ENCODE measurements at places on chromosomes 2 and 18.

DNA sequence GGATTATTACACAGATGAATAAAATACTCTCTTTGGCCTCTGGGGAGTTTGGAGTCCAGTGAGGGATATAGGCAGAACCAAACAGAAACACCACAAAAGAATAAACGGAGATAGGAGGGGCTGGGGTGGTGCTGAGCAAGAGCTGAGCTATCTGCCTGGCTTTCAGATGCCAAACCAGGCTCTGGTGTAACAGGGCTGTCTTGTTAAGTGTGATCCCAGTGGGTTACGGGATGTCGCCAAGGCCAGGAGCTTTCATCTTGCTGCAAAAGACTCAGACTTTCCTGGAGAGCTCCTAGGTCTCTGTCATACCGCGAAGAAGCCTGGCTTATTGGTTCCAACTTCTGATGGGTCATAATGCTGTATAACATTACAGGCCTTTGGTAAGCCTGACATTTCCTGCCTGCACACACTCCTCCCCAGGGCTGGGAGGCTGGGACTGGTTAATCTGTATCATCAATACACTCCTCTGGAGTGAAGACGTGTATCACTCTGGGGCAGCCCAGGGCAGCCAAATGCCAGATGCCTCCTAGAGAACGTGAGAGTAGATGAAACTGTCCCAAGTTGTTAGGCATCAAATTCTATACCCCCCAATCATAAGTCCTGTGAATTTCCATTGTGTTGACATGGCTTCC lies 60.5 kb downstream of the STPG4 start:
- DNase-seq, result no peak

- DNase-seq, result no peak
These were observed 35.0 kb upstream of the AGAP1 start for GRCh38 chr2:235458839-235459273.

DNA sequence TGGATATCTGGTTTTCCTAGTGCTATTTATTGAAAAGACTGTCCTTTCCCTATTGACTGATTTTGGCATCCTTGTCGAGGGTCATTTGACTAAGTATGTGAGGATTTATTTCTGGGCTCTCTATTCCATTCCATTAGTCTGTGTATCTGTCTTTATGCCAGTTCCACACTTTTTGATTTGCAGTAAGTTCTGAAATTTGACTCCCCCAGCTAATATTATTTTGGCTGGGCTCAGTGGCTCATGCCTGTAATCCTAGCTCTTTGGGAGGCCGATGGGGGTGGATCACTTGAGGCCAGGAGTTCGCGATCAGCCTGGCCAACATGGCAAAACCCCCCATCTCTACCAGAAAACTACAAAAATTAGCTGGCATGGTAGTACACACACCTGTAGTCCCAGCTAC lies 46.8 kb upstream of the GAREM2 start:
- DNase-seq, result no peak

DNA sequence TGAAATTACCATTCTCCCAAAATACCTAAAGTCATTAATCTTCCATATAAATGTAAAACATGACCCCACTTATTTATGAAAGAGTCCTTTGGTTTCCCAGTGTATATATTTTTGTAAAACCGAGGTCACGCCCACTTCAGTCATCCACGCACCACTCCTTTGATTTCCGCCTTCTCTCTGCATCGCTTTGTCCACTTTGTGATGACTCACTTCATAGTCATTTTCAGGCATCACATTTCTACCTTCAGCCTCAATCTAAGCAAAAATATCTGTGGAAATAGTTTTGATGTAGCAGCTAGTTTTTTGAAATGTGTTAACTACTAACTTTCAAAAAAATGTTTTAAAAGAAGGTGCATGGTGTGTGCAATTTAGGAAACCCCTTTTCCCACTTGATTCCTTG lies 793.5 kb upstream of the SOX11 start:
- DNase-seq, result no peak

DNA sequence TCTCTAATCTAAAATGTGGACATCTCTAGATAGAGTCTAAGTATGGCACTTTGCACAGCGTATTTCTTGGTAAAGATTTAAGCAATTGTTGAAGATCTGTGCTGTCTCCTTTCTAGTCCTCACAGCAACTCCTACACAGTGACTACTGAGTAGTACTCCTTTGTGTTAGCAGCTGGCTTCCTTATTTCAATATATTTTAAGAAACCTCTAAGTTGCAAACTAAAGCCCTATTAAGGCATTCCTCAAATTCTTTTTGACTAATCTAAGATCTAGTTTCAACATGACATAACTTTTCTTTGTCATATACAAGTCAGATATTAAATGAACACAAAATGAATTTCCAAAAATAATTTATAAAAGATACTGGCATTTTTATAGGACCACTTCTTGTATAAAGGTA lies 121.8 kb upstream of the DNAJC10 start:
- no peak for DNase-seq

DNA sequence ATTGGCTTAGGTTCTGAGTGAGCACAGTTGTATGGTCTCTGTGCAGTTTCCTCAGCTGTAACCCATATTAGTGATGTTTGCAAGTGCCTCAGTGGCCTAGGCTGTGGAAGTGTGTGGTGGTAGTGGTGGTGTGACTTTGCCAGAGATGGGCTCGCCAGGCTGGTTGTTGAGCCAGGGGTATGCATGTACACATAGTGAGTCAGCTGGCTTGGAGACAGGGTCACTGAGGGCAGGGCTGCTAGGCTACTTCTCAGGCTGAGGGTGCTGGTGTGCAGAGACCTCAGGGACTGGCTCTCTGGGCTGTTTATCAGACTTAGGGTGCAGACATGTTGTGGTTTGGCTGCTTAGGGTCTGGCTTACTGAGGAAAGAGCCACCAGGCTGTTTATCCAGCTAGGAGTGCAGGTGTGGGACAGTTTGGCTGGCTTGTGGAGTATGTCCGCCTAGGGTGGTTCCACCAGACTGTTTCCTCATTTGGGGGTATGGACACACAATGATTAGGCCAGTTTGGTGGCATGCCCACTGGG lies 15.0 kb downstream of the APLF start:
- no peak for DNase-seq

DNA sequence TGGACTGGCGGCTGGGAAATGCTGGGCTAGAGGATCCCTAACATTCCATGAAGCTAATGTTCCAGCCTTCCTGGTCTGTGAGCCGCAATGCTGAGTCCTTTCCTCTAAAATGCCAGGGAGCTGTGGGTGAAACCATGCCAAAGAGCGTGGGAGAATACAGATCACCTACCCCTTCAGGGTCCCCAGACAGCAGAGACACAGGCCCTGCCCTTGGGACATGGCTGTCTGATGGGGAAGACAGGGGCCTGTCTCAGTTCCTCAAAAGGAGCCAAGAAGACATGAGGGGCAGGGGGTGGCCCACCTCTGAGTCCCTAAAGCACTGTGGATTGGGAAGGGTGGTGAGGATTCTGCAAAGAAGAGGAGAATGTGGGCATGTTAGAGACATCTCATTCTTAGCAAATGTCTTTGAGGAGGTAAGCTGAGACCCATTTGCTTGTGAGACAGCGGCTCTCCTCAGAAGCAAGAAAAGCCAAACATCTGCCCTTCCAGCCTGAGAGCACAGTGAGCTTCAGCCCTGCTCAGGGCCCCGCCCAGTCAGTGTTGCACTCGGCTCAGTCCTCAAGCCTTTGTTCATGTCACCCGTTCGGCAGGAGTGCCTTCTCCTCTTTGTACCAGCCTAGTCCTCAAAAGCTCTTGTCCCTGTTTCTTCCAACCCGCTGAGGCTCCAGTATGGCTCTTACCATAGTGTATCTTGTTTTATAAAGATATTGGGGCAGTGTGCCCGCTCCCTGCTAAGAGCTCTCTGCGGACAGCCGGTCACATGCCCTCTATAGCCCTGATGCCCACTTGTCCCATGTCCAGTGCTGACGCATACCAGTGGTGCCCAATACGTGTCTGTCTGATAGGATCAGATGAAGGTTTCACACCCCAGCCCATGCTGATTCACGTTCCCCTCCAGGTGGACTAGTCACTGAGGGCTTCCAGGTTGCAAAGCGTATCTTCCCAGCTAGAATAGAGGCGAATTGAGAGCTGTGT lies 286.2 kb downstream of the CYP26B1 start:
- DNase-seq, result no peak

DNA sequence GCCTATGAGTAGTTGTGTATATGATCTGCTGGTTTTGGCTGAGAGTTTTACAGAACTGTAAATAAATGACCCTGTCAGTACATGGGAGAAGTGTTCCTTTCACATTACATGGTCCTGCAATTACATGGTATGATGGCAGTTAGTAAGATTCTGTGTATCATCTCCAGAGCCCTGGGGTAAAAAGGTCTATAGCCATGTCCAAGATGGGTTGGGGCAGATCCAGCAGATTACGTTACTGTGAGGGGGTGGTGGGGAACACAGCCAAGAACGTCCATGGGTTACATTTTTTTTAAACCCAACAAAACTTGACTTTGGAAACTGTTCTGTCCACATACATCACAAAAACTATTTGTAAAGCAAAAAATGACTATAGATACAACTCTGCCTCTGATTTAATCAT lies 64.2 kb upstream of the LMAN1 start:
- DNase-seq, result no peak

DNA sequence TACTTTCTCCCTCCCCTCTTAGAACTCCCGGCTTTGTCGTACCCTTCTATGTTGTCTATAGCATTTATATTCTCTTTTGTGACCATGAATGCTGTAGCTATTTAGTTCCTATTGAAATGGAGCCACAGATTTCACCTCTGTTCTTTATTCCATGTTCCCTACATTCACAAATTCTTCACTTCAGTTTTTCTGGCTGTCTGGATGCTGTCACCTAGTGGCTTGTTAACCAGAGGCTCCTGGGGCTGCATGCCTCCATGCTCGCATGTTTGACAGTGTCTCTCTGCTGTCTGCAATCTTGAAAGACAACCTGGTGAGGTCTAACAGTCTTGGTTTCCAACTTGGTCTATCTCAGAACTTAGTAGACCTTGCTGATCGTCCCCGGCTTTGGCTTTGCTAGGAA lies 48.2 kb downstream of the CFAP221 start:
- DNase-seq, result no peak

DNA sequence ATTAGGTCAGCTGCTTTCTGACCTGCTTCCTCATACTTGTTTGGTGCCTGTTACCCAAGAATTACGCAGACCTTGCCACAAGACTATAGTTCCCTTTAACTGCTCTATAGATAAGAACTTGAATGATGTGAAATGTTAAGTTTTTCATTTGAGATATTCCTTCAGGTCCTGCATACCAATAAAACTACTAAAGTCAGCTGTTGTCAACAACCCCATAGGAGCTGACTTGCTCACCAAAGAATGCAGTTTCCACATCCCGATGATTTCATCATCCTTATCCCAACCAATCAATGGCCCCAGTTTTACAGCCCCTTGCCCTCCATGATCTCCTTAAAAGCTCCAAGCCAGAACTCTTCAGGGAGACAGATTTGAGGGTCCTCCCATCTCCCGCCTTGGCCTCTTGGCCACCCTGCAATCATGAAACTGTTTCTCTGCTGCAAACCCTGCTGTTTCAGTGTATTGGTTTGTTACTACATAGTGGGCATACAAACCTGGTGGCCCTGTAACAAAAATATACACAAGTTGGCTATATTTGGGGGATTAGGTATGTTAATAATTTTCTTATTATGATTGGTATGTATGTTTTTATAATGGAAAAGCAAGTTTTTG lies 396.3 kb upstream of the CHST9 start:
- DNase-seq, result no peak

DNA sequence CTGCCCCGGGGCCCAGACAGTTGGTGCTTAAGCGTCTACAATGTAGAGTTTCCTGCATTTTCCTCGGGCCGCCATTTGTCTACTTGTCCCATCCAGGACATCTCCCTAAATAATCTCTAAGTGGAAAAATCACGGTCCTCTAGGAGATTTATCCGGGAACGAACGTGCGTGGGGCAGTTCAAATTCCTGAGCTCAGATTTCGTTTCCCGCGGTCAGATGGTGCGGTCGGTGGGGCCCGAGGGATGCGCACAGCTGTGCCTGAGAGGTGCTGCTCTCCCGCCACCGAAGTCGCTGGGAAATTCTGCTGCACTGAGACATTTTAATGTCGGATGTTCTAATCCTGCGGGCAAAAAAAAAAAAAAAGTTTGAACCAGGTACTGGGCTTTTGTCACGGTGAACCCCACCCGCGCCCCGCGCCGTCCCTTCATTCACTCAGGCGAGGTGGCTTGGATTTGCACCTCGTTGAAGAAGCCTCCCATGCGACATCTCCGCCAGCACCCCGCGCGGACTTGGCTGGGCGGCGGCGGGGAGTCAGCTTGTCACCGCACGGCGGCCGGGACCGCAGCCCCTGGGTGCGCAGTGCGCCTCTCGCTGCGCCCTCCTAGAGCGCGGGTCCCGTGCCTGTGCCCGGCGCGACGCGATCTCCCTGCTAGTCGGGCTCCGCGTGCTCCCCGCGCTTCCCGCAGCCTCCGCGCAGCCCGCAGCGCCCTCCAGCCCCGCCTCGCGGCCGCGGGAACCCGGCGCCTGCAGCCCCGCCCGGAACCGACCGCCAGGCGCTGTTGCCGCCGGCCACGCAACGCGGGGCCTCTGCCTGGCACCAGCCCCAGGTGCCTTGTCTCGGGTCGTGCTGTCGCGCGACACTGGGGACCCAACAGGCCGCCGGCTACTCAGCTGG lies 191.9 kb upstream of the TCF4 start:
- peak; percentile 17 for DNase-seq

- DNase-seq, result no peak
These were observed 548.5 kb upstream of the ID2 start for GRCh38 chr2:8133363-8133762.

- DNase-seq, result no peak
These were observed 77.4 kb upstream of the NPAS2 start for GRCh38 chr2:100742277-100743254.
